RWPE1 (cell line): ENCODE measurements at places on chromosomes 13 and 19.

DNA sequence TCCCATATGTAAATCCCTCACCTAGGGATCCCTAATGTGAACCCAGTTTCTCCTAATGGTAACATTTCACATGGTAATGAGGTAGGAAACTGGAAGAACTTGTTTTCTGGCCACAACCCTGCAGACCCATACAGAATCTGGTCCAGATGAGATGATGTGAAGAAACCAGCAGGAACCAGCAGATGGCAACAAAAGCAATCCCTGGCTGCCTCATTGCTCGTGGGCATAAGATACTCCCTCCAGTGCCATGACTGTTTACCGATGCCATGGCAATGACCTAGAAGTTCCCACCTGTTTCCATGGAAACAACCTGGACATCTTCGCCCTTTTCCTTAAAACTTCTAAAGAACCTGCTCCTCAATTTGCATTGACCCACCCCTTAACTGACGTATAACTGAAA lies 1.4 kb upstream of the CD209 start:
- DNase-seq = peak; percentile 27

GRCh38 chr13:98289339-98289945 lies 112.4 kb upstream of the RNF113B start:
- DNase-seq = no peak

DNA sequence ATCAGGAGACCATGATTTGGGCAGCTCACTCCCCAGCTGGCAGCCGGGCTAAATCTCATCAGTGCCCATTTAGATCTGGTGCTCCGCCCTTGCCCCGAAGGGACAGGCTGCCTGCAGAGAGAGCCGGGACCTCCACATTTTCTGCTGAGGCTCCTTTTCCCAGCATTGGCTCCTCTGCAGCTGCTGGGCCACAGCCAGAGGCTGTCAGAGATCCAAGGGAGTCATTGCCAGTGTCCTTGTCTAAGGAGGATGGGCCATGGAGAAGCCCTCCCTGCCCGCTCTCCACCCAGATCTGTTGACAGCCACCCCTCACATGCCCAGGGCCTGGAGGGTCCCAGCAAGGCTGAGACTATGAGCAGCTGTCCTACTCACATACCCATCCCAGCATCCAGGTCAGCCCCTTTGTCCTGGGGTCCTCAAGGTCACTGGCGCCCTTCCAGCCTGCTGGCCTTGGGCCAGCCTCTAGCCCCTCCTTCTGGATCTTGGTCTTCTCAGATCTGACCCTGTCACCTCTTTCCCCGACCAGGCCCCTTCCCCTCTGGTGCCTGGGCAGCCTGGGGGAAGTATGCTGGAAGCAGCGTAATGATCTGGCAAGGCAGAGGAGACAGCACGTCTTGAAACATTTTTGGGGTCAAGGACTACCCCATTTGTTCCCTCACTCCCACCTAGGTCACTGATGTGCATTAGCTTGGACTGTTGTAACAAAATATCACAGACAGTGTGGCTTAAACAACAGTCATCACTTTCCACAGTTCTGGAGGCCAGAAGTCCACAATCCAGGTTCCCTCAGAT lies 7.9 kb downstream of the PIN1 start:
- no peak for DNase-seq

DNA sequence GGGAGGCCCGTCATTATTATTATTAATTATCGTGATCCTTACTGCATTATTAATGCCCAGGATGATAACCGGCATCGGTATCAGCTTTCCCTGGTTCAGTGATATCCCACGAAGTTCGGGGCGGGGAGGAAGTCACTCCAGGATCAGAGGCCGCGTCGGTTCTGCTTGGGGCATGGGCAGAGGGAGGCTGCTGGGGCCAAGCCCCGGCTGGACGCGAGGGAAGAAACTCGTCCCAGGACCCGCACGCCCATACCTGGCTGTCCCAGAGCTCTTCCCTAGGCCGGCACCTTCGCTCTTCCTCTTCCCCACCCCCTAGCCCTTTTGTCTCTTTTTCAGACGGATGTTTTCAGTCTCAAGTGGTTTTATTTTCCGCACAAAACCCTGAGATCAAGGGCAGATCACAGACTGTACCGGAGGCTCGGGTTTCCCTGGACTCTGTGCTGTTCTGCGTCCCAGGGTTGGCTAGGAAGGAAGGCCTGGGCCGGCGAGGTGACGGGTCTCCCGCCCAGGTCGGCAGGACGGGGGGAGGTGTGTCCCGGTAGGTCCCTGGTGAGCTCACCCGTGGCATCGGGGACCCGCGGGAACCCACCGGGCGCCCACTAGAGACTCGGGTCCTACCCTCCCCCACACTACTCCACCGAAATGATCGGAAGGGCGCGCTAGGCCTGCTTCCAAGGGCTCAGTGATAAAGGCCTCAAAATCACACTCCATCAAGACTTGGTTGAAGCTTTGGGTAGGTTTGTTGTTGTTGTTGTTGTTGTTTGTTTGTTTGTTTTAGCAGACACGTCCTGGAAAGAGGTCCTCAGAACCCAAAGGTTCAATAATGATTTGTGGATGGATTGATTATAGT lies 7.9 kb downstream of the ZIC2 start:
- DNase-seq = no peak

DNA sequence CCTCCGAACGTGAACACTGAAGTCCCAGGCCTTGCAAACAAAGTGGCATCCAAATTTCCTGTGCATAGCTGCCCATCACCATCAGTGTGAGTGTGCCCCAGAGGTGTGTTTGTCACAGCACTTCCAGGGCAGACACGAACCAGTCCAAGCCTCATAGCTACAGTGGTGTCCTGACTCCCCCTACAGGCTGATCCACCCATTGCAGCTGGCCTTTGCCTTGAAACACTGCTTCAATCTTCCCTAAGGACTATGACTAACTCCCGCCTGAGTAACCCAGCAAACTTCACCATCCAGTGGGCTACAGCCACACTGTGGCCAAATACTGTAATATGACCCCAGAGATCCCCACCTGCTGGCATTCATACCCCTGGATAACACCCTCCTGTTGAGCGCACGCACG lies 3.9 kb downstream of the ZNF266 start:
- DNase-seq = peak; percentile 13

GRCh38 chr19:15404097-15404779 lies 14.6 kb downstream of the AKAP8L start:
- DNase-seq = no peak

- DNase-seq = no peak
These were observed 320.3 kb upstream of the EDNRB start for GRCh38 chr13:78238911-78239310.
